Breast epithelium (tissue), 4 donors: ENCODE measurements at places on chromosomes 7 and 10. TPM values are rescaled to one million over a fixed set of nuclear protein-coding genes. Genes with fewer than 3 reads are reported as not detected.

Gene HOXA3
- total RNA-seq = 4.6 TPM

DNA sequence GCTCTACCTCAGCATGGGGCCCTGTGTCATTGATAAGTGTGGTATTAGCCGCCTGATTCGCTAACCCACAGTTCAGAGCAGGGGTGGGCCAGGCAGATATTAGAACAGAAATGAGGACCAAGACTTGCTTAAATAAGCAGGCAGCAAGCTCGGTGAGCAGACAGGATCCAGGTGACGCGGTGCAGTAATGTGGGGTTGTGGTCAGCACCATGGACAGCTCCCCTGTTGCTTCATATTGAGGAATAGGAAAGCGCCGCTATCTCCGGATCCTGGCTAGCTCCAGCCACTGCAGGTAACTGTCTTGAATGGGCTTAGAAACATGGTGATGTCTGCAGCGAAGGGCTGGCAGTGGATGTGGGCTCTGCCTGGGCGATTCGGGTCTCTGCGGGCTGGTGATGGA, 51.3 kb upstream of the GPR26 start:
- no peaks in the 10 kb centered on the region for H3K4me1 ChIP-seq
- no peaks in the 10 kb centered on the region for H3K36me3 ChIP-seq
- no peak overlapping the region for H3K4me3 ChIP-seq
- H3K27me3 ChIP-seq = peaks cover 5% of the 10 kb centered on the region
- DNase-seq = peak; percentile 31

DNA sequence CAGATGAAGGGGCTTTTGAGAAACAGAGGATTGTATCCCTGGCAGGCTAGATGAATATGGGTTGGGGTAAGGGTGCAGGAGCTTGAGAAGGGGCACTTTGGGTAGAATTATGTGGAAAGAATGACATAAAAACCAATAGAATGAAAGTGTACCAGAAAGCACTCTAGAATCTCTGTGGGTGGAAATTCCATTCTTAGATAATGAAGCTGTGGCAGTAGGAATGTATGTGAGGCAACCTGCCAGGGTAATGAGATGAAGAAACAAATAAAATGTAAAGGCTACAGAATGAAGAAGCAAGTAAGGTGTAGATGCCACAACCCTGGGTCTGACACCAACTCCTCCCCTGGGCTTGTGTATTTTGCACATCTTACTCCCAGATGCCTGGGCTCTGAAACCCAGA, 16.8 kb downstream of the NOBOX start:
- H3K27me3 ChIP-seq = no peaks in the 10 kb centered on the region
- DNase-seq = no peak
- H3K4me1 ChIP-seq = no peaks in the 10 kb centered on the region
- no peak overlapping the region for H3K27ac ChIP-seq
- H3K36me3 ChIP-seq = no peaks in the 10 kb centered on the region

GRCh38 chr10:133122171-133122935, 34.6 kb downstream of the ADGRA1 start:
- H3K27me3 ChIP-seq = peaks cover 53% of the 10 kb centered on the region
- DNase-seq = no peak
- H3K27ac ChIP-seq = no peak overlapping the region

GRCh38 chr7:128879939-128880746, 17.5 kb downstream of the ATP6V1F start:
- H3K4me3 ChIP-seq = no peak overlapping the region
- peak; percentile 81 for DNase-seq
- no peaks in the 10 kb centered on the region for H3K4me1 ChIP-seq
- no peaks in the 10 kb centered on the region for H3K27me3 ChIP-seq

Gene TSPAN33
- total RNA-seq = 3.9 TPM

DNA sequence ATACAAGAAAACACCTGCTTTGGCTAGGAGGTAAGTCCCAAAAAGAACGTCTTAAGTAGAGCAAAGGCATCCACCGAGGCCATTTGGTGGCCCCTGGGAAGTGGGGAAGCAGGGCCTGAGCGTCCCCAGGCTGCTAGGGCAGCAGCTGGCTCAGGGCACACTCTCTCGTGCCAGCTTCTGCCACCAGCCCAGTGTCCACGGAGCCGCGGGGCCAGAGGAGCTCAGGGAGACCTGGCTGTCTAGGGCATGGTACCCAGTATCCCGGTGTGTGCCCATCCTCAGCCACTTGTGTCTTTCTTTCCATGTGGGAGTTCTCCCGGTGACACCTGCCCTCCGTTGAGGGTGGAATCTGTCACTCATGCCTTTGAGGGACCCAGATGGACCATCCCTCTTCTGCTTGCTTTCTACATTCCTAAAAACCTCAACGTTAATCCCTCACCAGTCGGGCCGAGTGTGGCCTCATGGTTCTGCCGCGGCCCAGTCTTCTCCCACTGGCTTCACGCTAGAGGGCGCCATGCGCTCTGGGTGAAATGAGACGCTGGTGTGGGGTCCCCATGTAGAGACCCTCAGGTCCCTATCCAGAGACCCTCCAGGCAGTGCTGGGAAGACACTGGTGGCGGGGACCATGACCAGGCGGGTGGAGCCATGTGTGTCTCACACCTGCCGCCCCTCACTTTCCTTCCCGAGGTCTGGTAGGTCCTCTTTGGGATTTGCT, 9.5 kb upstream of the AP5Z1 start:
- peak overlapping the region; percentile 48 for H3K27ac ChIP-seq
- H3K4me1 ChIP-seq = no peaks in the 10 kb centered on the region
- DNase-seq = no peak
- no peak overlapping the region for H3K4me3 ChIP-seq
- H3K27me3 ChIP-seq = no peaks in the 10 kb centered on the region
- H3K36me3 ChIP-seq = no peaks in the 10 kb centered on the region

DNA sequence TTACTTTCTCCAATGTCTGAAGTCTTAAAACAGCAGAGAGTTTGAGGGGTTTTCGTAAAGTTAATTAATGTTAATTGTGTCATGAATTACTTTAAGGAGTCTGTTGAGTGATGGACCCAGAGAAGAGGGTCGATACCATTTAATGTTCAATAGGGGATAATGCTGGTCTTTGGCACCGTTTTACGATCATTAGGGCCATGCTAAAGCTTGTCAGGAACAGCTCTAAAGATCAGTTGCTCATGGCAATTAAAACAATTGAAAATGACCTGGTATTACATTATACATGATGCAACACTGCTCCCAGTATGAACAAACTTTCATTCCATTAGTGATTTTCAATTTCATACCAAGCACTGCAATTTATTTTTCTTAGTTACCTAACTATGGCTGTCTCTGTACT, 296.9 kb downstream of the ETV1 start:
- H3K4me3 ChIP-seq = no peak overlapping the region
- no peak for DNase-seq
- H3K36me3 ChIP-seq = no peaks in the 10 kb centered on the region
- H3K27me3 ChIP-seq = no peaks in the 10 kb centered on the region
- no peak overlapping the region for H3K27ac ChIP-seq

GRCh38 chr10:34047389-34047788, 712.9 kb upstream of the NRP1 start:
- H3K27ac ChIP-seq = peak overlapping the region; percentile 48
- no peaks in the 10 kb centered on the region for H3K36me3 ChIP-seq
- no peaks in the 10 kb centered on the region for H3K27me3 ChIP-seq
- no peak overlapping the region for H3K4me3 ChIP-seq
- H3K4me1 ChIP-seq = no peaks in the 10 kb centered on the region

GRCh38 chr10:97076781-97077180, 109.0 kb downstream of the SLIT1 start:
- no peaks in the 10 kb centered on the region for H3K4me1 ChIP-seq
- no peaks in the 10 kb centered on the region for H3K27me3 ChIP-seq
- DNase-seq = no peak
- H3K36me3 ChIP-seq = no peaks in the 10 kb centered on the region
- no peak overlapping the region for H3K27ac ChIP-seq
- H3K4me3 ChIP-seq = no peak overlapping the region

- no peaks in the 10 kb centered on the region for H3K4me1 ChIP-seq
- no peak for DNase-seq
- H3K4me3 ChIP-seq = no peak overlapping the region
These were observed 85.2 kb upstream of the PIK3CG start for GRCh38 chr7:106779877-106780276.

DNA sequence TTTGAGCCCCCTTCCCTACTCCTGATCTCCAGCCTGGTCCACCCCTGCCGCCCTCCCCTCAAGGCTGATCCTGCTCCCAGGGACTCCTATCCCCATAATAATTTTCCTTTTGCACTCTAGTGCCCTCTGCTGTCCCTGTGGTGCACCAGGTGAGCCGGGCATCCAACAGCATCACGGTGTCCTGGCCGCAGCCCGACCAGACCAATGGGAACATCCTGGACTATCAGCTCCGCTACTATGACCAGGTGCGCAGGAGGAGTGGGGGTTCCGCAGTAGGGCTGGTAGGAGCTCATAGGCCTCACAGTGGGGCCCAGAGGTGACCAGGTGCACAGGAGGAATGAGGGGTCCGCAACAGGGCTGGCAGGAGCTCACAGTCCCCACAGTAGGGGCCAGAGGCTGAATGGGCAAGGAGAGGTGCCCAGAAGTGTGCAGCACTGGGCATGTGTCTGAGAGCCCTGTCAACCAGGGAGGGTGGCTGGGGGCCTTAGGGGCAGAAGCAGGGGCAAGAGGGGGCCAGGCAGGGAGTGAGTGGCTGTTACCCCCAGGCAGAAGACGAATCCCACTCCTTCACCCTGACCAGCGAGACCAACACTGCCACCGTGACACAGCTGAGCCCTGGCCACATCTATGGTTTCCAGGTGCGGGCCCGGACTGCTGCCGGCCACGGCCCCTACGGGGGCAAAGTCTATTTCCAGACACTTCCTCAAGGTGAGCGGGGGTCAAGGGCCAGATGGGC, 11.7 kb downstream of the EPHB6 start:
- no peak for DNase-seq
- no peak overlapping the region for H3K4me3 ChIP-seq
- no peaks in the 10 kb centered on the region for H3K36me3 ChIP-seq
- H3K27ac ChIP-seq = no peak overlapping the region

Gene HYAL4
- not detected for total RNA-seq

DNA sequence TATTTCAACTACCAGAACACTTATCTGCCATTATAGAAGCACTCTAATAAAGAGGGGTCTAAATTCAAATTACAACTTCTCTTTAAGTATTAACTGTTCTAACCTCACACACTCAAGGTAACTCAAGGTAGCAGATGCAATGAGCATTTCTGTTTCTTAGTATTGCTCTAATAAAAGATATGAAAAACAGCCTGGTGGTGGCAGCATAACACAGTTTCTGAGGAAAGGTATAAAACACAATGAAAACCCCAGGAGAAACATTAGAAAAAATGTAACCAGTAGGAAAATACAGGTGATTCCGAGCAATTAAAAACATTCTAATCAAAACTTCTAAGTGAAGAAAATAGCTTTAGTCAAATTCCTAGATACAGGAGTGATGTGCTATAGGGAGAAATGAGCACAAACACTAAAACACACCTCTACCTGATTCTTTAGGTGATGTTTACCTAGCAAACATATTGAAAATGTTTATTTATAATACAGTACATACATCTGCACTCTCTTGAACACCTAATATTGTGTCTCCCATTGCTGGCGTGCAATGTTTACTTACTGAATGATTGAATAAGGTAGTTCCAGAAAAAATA, 3.5 kb downstream of the MKRN1 start:
- H3K27ac ChIP-seq = no peak overlapping the region
- no peak overlapping the region for H3K4me3 ChIP-seq
- no peaks in the 10 kb centered on the region for H3K4me1 ChIP-seq
- H3K27me3 ChIP-seq = no peaks in the 10 kb centered on the region
- DNase-seq = no peak

DNA sequence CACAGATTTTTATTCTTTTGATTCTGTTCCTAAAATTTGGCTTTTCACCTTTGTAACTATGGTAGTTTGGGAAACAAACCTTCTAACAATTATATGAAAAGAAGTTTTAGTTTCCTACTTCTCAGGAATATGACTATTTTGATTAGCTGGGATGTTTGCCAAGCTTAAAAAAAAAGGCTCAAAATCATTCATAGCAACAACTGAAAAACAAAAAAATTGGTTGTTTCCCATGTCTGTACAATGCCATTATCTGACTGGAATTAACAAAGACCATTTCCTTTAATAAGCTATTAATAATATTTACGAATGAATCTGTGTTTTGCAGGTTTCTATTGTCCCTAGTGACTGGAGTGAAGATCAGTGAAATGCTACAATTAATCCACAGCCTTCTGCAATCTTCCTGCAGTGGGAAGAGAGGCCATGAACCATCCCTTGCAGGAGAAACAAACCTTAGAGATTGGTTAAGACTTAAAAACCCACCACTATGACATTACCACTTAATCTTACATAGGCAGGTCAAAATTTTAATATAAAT, 4.2 kb downstream of the PURB start:
- H3K4me1 ChIP-seq = peaks cover 21% of the 10 kb centered on the region
- no peak overlapping the region for H3K27ac ChIP-seq
- no peaks in the 10 kb centered on the region for H3K36me3 ChIP-seq
- DNase-seq = no peak
- H3K4me3 ChIP-seq = peak overlapping the region; percentile 46
- no peaks in the 10 kb centered on the region for H3K27me3 ChIP-seq

DNA sequence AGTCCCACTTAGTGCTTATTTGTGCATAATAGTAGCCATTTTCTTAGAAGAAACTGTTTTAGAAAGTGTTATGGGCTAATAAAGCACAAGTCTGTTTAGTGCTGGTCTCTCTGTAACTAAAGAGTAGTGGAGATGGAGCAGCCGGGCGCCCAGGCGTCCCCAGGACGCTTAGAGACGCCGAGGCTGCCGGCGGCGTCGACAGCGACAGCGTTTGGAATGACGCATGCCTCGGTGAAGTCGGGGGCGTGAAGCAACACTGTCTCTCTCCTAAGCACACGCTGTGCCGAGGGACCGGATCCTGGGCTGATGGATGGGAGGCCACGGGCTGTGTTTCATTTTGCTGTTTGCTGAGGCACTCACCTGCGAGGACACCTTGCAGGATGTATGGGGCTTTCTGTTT, 588.6 kb upstream of the FOXK1 start:
- no peaks in the 10 kb centered on the region for H3K27me3 ChIP-seq
- H3K27ac ChIP-seq = no peak overlapping the region
- DNase-seq = no peak
- no peak overlapping the region for H3K4me3 ChIP-seq
- no peaks in the 10 kb centered on the region for H3K4me1 ChIP-seq
- H3K36me3 ChIP-seq = no peaks in the 10 kb centered on the region

- no peaks in the 10 kb centered on the region for H3K27me3 ChIP-seq
- no peaks in the 10 kb centered on the region for H3K36me3 ChIP-seq
- no peak overlapping the region for H3K4me3 ChIP-seq
- no peak overlapping the region for H3K27ac ChIP-seq
These were observed 178.1 kb downstream of the EVX1 start for GRCh38 chr7:27420702-27421101.

Gene FERD3L
- not detected for total RNA-seq
